Retinal pigment epithelial cell (primary cell): ENCODE measurements at places on chromosomes 7 and 10.

DNA sequence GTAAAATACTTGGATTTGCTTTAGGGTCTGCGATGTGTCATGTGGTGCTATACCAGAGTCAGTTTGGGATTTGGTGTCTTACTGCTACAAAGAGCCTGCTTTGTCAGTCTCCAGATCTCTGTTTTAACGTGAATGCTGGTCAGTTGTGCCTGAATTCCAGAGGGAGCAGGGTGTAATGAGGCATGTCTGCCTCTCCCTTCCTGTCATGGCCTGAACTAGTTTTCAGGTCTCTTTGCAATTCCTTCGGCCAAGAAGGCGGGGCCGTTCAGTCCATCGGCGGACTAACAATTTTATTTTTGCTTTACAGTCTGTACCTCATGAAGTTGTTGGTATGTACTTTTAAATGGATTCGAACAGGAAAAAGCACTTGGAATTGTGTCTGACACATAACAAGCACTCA lies 465.1 kb upstream of the ADARB2 start:
- no peak for DNase-seq

DNA sequence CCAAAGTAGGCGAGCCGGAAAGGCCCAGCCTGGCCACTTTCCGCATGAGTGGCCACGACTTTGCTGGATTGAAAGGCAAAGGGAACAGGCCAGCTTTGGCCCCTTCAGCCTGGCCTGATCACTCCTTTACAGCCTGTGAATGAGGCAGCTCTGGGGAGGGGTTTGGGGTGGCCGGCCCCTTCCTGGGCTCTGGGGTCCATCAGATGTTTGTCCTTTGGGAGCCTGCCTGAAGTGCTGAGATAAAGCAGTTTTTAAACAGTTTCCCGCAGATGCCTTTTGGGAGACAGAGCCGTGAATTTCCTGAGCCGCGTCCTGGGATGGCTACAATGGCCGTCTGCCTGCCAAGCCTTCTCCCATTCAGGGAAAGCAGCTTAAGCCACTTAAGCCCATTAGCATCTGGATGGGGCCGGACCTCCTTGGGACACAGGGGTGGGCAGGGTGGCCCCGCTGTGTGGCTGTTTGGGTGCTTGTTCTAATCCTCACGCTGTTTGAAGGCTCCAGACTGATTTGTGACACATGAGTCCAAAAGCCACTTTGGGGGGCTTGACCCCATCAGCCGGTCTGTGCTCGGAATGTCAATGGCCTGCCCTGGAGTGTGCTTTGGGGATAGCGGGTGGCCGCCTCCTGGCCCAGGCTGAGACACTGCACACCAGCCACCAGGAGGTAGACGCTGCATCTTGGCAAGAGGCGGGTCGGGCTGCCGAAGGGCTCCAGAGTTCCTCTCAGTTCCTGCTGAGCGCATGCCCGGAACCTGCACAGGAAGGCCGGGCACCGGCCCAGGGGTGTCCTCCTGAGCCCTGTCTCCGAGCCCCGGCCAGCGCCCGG lies 38.9 kb downstream of the NKX6-2 start:
- peak; percentile 24 for DNase-seq

DNA sequence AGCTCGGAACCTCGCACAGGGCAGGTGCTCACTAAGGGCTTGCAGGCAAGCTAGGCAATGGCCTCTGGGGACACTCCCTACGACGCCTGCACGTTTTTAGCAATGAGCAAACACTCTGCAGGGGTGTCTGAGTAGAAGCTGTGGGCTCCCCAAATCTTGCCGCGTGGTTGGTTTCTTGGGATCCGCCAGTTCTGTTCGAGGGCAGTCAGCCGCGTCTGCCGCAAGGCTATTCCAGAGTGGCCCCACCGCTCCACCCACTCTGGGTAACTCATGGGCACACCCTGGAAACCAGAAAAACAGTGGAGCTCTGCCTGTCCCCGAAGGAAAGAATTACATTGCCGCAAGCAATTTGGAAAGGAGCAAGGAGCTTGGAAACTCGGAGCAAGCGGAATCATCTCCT lies 189.3 kb upstream of the LYZL2 start:
- DNase-seq = no peak

DNA sequence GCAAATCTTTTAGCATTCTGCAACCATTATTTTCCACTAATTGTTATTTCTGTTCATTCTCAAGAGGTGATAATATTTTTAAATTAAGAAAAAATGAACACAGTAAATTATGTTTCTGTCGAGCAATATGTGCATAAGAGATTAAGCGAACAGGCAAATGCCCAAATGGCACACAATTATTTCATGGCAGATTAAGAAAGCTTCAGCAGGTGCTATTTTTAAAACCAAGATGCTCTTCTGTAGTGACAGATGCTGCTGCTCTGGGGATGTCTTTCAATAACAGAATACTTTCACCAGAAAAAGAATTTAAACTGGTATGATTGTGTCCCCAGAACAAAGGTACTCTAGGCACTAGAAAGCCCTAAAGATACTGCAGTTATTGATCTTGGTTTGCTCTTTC lies 412.7 kb upstream of the SORCS1 start:
- no peak for DNase-seq

DNA sequence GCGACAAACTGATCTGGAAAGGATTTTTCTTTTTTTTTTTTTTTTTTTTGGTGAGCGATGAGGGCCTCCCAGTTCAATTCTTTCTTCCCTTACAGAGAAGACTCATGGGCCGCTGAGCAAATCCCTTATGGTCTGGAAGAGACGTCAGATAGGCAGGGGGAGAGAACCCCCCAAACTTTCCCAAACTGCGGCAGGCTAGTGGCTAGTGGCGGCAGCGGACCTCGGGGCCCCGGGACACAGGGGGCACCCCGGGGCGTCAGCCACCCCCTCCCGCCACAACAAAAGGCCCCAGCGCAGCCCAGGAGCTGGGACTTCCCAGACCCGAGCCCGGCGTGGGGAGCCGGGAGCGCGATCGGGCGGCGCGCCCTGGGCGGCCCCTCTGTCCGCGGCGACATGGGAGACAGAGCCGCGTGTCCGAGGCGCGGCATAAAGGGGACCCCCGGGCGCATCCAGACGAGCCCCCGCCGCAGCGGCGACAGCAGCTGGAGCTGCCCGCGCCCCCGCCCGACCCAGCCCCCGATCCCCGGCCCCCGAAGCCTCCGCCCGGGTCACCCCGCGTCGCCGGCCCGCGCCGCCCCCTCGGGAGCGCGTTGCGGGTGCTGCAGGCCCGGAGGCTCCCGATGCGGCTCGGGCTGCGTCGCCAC lies 755 bp downstream of the FAM171A1 start:
- DNase-seq = no peak

- DNase-seq = no peak
These were observed 140.1 kb upstream of the ZNF92 start for GRCh38 chr7:65233409-65234034.

- DNase-seq = no peak
These were observed 646.7 kb downstream of the PARD3 start for GRCh38 chr10:34168439-34168838.

DNA sequence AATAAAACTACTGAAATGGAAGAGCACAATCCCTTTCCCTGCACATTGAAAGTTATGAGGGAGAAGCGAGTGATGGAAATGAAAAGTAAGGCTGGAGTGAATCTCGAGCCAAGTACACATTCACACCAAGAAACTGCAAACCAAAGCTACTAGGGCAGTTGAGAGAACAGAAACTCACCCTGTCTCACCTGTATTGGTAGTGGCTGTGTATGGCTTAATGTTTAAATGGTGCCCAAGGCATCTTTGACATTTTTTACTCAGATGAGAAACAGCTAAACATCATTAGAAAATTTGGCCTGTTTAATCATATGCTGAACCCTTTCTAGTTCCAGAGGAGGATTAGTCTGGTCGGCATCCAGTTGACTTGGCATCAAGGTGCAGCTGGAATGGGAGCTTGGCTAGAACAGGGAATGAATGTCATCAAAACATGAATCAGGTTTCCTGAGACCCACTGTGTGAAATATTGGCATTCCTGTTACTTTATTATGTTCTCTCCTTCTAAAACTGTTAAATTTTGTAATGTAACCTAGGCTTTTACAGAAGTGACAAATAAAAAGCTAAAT lies 840.8 kb downstream of the GRM8 start:
- DNase-seq = no peak

- no peak for DNase-seq
These were observed 192.7 kb upstream of the NFE2L3 start for GRCh38 chr7:25959168-25959734.

DNA sequence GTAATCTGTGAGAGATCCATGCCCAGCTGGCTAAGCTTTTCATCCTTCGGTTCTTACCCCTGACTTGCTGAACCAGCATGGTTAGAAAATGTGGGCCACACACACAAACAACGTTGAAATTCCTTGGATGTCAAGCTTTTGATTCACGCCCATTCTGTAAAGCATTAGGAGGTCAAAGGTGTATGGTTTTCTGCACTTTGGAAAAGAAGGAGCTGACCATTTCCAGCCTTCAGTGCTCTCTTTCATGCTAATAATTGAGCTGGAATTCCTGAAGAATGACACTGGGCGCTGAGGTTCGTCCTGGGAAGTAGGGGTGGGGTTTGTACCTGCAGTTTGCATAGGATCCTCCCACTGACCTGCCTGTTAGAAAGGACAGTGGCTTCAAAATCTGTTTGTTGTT lies 23.1 kb downstream of the KLF6 start:
- peak; percentile 95 for DNase-seq

GRCh38 chr10:27661514-27662286 lies 83.9 kb downstream of the MKX start:
- DNase-seq = no peak

DNA sequence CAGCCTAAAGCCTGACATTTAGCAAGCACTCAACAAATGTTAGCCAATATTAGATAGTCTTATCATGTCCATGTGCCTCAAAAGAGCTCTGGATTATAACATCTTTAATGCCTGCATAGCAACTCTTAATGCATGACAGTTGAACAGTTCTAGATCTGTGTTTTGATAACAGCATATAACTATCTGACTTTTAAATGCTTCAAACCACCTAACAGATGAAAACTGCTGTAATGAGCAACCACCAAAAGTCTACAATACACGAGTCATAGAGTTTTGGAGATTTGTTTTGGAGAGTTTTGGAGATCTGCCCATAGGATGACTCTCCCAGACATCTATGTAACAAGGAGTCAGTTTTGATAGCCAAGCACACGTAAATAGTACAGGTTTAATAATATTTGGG lies 227.3 kb downstream of the TWIST1 start:
- no peak for DNase-seq

- DNase-seq = no peak
These were observed 7.2 kb upstream of the RALA start for GRCh38 chr7:39616138-39616537.

DNA sequence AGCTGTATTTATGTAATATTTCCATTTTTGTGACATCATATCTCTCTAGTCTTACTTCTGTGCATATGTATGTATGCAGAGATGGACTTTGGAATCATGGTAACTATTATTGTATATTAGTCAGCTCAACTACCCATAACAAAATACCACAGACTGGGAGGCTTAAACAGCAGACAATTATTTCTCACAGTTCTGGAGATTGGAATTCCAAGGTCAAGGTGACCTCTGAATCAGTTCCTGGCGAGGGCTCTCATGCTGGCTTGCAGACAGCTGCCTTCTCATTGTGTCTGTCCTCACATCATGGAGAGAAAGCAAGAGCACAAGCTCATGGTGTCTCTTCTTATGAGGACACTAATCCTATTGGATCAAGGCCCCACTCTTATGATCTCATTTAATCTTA lies 79.1 kb downstream of the RAMP3 start:
- DNase-seq = no peak

DNA sequence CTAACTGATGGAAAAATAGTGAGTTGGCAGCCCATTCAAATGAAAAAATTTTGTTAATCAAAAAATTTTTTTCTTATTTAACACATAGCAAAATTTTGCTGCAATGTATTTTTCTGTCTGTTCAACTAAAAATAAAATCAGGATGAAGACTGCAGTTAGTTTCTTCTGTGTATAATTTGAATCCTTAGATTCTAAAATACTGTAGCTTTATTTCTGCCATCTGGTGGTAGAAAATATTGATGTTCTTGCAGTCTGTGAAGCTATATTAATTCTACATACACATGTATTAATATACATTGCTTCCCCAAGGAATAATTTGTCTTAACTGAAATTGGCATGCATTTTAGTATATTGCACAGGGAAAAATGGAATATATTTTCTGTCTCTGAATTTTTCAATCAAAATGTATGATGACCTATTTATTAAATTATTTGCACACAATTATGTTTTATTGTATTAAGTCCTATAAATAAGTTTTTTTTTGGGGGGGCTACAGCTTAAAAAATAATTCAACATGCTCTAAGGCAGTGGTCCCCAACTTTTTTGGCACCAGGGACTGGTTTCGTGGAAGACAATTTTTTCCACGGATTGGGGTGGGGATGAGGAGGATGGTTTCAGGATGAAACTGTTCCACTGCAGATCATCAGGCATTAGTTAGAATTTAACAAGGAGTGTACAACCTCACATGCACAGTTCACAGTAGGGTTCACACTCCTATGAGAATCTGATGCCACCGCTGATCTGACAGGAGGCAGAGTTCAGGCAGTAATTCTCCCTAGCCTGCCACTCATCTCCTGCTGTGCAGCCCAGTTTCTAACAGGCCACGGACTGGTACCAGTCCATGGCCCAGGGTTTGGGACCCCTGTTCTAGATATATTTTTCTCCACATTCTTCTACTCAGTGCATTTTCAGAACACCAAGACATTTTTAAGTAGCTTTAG lies 119.4 kb downstream of the GNAT3 start:
- DNase-seq = no peak

- no peak for DNase-seq
These were observed 35.8 kb upstream of the GALNTL5 start for GRCh38 chr7:151920488-151920887.

DNA sequence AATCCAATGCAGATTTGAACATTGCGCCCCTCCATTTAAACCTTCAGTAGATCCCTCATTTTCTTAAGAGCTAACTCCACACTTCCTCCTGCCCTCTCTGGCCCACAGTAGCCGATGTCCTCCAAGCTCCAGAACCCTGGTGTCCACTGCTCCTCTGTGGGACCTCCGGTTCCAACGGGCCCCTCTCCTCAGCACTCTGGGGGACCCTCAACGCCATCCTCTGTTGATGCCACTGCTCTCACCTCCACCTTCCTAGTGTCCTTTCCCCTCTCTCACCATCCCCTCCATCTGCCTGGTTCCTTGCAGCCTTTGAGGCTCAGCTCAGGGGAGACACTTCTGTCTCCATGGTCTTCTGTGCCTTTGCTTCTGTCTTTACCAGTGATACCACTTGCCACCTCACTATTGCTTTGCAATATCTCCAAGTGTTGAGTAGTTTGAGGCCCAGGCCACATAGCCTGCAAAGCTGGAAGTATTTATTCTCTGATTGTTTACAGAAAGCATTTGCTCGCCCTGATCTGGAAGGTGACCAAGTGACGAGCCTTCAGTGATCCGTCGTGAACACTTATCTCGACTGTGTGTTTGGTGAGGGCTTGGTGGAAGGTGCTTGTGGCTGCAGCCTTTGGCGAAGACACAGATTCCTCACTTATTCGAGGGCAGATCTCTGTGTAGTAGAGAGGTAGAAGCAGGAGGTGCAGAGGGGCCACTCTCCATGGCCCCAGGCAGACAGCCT lies 104.8 kb upstream of the SHH start:
- no peak for DNase-seq

DNA sequence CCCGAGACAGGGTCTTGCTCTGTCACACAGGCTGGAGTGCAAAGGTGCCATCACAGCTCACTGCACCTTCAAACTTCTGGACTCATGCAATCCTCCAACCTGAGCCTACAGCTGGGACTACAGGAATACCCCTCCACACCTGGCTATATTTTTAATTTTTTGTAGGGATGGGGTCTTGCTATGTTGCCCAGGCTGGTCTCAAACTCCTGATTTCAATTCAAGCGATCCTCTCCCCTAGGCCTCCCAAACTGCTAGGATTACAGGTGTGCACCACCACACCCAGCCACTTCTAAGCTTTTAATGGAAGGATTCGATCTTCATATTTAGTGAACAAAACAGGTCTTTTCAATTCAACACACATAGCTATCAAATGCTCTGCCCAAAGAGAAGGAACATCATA lies 29.7 kb downstream of the FZD9 start:
- no peak for DNase-seq
